ENCODE measurements at places on chromosomes 1 and 21.

- peak; percentile 75 for ATAC-seq
Measured at GRCh38 chr1:115184951-115185331, 95.6 kb upstream of the TSPAN2 start.

GRCh38 chr21:34691390-34692032 is 22.7 kb downstream of the CLIC6 start:
- no peak for ATAC-seq

- ATAC-seq = no peak
Measured at GRCh38 chr1:184888505-184888904, 85.8 kb downstream of the NIBAN1 start.

DNA sequence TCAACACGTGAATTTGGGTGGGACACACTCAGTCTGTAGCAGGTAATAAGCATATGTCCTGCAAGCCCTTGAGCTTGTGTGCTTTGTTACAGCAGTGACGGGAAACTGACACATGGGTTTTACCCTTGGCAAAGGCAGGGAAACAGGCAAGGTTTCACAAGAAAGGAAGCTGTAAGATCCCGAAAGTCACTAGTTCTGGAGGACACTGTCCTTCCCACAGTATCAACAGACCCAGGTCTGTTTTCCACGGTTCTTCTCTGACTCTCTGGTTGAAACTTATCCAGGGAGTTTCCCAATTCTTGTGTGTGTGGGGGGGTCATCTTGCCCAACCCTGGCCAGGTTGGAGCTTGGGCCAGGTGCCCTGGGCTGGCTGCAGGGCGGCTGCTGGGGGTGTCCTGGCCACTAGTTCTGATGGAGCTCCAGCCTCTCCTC is 29.3 kb upstream of the ZBTB21 start:
- ATAC-seq = peak; percentile 77

GRCh38 chr1:245108909-245109308 is 45.9 kb upstream of the KIF26B start:
- ATAC-seq = no peak

- ATAC-seq = no peak
Measured at GRCh38 chr1:41616563-41616962, 132.1 kb upstream of the EDN2 start.

DNA sequence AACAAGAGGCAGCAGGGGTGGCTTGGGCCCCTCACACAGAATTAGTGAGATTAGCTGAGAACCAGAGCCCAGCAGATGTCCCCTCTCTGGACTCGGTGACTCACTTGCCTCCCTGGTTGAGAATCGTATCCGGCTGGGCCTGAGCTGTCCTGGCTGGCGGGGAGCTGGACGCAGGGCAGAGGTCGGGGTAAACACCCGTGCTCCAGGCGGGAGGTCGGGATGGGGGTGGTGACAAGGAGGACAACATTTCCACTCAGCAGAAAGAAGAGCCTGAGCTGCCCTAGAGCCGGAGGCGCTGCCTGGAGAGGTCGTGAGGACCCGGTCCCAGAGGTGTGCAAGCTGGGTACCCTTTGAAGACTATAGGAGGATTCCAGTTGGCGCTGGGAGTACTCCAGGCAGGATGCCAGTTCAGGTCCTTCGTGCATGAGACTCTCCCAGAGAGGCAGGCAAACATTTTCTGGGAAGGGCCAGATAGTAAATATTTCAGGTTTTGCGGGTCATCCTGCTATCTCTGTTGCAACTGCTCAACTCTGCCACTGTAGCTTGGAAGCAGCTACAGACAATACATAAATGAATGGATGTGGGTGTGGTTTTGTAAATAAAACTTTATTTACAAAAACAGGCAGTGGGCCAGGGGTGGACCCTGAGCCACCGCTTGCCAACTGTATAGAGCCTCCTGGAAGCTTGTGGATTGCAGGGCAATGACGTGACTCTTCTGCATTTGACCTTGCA is 116.8 kb upstream of the WNT4 start:
- ATAC-seq = no peak

- no peak for ATAC-seq
Measured at GRCh38 chr1:66439031-66439740, 94.8 kb upstream of the SGIP1 start.

GRCh38 chr1:84939151-84939550 is 46.1 kb upstream of the LPAR3 start:
- ATAC-seq = no peak

GRCh38 chr1:17958704-17959103 is 148.9 kb upstream of the IGSF21 start:
- ATAC-seq = no peak

GRCh38 chr1:234915924-234916675 is 212.5 kb downstream of the TOMM20 start:
- ATAC-seq = no peak

GRCh38 chr1:215845234-215845891 is 278.3 kb downstream of the KCTD3 start:
- no peak for ATAC-seq

DNA sequence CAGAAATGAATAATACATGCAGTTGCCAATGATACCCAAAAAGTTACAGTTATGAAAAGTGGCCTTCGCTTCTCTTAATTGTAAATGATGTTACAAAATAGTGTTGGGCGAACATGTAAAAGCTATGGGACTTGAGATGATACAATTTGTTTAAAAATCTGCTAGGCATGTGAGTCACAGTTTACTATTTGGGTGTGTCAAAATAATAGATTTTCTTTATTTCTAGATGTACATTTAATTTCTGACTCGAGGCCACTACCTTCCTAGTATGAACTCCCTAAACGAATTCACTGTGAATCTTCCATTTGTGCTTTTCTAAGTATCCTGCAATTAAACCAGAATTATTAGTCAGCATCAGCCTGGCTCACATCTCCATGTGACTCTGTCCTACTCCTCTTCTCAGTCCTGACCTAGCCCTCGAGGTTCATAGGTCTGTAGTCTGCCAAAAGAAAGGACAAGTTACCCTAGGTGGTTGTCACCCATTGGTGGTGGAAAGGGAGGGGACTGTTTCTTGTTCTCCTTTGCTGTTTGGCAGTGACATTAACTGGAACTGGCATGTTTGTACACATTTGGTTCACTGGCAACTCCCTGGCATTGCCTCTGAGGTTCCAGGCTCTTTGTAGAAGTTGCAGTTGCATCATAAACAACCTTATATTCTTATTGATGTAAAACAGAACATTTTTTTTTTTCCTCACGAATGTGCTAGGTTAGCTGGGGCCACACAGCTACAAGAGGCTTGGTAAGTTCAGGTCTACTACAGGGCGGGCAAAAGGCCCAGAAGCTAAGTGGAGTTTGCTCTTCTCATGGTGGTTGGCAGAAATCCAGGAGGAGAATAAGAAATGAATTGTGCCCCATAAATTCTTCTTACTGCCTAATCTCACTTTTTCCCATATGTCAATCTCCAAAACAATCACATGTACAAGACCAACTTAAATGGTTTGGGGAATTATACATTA is 746.5 kb upstream of the ADAMTS5 start:
- ATAC-seq = no peak

DNA sequence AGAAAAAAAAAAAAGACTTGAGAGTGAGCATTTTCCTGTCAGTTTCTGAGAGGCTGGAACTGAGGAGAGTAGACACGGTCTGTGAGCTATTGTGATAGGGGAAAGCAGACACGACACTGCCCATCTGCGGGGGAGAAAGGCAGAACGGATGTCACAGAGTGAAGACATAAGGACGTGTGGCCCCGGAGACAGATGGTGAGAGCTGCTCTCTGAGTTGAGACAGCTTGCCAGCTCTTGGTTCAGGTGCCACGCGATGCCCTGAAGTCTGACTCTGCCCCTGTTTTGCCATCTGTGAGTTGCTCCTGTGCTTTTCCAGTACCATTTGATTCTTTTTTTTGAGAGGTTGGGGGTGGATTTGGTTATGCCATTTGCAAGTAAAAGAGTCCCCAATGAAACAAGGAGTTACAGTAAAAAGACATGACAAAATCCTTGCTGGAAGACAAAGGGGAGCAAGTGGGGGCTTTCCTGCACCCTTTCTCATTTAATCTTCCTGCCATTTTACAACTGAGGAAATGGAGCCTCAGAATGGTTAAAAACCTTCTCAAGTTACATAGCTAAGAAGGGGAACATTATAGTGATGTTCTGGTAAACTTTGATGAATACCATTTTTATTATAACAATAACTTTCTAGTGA is 128.9 kb upstream of the DNAH14 start:
- ATAC-seq = no peak

DNA sequence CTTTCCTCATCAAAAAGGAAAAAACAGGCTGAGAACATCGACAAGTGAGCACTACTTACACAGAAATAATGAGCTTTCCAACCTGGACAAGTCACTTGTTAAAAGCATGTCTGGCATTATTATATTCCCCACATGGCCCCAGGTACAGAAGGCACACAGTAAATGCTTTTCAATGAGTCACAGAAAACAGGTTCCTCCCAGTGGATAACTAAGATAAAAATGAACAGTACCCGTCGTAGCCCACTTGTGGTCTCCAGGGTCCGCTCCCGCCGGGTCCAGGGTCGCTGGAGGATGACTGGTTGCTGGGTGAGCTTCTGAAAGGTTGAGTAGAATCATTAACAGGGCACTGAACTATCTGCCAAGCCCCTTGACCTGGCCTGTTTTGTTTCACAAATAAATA is 186.6 kb downstream of the SIPA1L2 start:
- no peak for ATAC-seq

DNA sequence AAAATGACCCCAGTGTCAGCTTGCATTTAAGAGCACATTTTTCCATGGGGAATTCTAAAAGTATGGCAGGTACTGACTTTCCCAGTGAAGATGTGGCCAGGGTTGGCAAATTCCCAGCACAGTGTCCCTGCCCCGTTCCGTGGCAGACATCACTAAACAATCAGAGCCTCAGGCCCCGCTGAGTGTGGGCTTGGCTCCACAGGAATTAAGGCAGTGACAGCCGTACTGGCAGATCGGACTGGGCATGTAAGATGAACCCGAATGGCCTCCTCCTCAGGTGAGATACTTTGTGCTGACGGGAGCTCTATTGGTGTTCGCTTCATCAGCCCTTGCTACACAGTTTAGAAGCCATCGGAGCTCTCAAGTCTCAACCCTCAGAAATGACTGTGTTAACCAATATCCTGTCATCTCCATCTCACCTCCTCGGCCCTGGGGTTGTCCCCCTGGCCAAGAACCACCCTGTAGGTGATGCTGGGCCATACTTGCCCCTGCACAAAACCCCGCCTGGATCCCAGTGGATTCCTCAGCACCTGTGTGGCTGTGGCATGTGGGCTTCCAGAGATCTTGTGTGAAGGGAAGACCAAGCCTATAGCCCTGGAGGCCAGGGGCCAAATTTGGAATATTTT is 29.0 kb upstream of the ABCG1 start:
- no peak for ATAC-seq

DNA sequence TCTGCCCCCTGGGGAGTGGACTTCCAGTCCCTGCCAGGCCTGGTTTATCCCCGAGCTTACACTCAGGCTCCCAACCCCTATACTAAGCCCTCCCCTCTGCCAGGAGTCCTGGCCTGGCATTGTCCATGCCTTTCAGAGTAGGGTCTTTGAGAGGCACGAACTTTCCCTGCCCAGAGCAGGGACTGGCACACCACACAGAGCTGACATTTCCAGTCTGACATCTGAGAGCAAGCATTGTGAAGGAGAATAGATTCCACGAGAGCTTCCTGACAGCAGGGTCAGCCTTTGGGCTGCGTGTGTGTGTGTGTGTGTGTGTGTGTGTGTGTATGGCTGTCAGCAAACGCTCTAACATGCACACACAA is 59.5 kb upstream of the LAPTM5 start:
- ATAC-seq = no peak

GRCh38 chr21:44914176-44914874 is 6.4 kb downstream of the ITGB2 start:
- no peak for ATAC-seq

DNA sequence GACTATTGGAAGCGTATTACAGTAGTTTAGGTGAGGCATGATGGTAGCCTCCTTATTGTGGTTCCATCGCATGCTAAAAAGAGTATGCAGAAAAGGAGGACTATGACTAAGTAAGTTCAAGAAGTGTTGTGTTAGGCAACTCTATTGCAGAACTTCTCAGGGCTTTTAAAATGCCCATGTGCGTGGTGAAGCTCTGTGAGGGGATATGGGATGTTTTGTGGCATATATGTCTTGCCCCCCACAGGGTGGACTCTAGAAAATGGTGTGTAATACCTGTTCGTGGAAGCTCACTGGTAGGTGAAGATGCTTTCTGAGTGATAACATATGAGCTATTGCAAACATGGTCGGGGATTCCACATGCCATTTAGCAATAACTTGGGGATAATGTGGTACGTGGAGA is 31.7 kb downstream of the MAN1A2 start:
- no peak for ATAC-seq

DNA sequence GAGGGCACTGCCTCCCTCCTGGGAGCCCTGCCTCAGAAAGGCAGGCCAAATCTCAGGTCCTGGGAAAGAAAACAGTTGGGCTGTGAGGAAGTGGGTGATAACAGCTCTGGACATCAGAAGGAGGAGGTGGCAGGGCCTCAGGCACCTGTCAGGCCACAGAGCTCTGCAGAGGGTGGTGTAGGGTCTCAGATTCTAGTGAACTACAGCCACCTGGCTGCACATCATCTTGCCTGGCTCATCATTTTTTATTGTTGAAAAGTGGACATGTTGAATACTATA is 15.3 kb upstream of the ZNF678 start:
- no peak for ATAC-seq

GRCh38 chr1:39657923-39658485 is 13.9 kb downstream of the NT5C1A start:
- peak; percentile 55 for ATAC-seq

GRCh38 chr1:98030976-98031375 is 110.1 kb upstream of the DPYD start:
- ATAC-seq = no peak

DNA sequence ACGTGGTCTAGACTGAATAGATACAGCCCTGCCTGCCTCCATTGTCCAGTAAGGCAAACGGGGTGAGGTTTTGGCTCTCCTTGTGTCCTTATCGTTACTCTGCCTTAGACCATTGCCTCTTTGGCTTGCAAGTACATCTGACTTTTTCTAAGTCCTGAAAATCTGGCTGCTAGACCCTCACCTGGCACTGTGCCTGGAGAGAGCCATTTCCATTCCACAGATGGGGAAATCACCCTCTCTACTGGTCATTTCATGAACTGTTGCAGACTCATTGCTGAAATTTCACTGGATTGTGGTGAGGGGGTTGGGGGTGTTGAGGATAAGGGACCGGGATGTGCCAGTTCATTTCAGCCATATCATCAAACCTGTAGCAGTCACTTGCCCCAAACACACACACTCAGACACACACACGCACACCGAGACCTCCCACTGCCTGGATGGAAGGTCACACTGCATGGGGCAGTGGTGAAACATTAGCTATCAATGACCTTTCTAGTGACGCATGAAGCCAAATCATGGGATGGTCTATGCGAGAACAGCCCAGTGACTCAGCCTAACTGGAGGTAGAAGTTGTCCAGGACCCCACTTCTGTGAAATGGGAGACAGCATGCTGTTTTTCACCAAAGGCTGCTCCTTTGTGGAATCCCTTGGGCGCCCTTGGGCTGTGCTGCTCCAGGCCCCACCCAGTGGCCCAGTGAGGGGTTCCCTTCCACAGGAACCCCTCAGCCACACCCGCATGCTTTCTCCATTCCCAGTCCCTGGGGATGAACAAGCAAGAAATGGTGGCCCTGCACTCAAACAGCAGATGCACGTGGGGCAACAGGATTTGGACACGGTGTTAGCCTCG is 34.9 kb upstream of the VASH2 start:
- ATAC-seq = peak; percentile 68

Data from gastroesophageal sphincter (tissue), 4 donors.